ENCODE measurements at places on chromosomes 2 and 18. TPM values are rescaled to one million over a fixed set of nuclear protein-coding genes. Genes with fewer than 3 reads are reported as not detected.

- peak; percentile 26 for DNase-seq
- no peaks in the 10 kb centered on the region for H3K36me3 ChIP-seq
- H3K4me3 ChIP-seq = no peak overlapping the region
- H3K4me1 ChIP-seq = no peaks in the 10 kb centered on the region
- no peaks in the 10 kb centered on the region for H3K27me3 ChIP-seq
Measured at GRCh38 chr2:237026981-237027711, 58.5 kb upstream of the COPS8 start.

SLC40A1 gene
- 8.2 TPM for total RNA-seq

GRCh38 chr2:207768168-207768865, 1.4 kb downstream of the FZD5 start:
- H3K36me3 ChIP-seq = no peaks in the 10 kb centered on the region
- peaks cover 15% of the 10 kb centered on the region for H3K27me3 ChIP-seq
- peaks cover 40% of the 10 kb centered on the region for H3K4me1 ChIP-seq

SIGLEC15 gene
- total RNA-seq = not detected

- H3K4me1 ChIP-seq = no peaks in the 10 kb centered on the region
- H3K36me3 ChIP-seq = no peaks in the 10 kb centered on the region
- no peak for DNase-seq
Measured at GRCh38 chr2:168254158-168254935, 7.0 kb upstream of the STK39 start.

DNA sequence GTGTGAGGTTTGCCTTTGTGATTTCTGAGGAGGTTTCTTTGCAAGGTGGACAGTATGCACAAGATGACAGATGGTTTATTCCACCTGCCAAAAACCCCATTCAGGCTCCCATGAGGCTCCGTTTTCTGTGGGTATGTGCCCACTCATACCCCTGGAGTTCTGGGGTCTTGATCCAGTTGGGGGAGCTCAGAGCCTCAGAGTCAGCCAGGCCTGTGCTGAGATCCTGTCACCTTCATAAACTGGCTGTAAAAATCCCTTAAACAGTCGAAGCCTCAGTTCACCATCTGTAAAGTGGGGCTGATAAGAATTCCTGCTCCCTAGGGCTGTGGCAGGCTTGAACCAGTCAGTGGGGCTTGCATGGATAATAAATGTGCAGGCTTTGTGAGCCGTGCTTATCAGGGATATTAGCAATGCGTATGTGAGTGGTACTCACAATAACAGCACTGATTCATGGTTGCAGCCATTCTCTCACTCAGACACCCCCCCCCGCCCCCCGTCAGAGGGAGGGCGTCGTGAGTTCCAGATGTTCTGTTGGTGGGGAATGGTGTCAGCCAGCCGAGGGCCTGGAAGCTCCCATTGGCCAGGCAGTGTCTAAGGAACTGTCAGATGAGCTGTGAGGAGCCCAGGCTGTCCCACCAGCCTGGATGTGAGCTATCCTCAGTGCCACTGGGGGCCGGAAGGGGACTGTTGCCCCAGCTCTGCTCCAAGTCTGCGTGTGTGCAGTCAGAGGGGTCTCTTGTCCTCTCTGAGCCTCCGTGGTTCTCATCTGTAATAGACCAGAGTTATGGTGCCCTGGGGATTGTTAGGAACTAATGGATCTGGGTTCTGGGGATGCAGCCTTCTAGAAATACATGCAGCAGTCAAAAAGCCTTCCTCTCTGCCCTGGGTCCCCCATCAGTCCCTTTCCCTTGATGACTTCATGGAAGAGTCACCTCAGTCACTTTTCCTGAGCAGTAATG, 51.7 kb downstream of the KCNIP3 start:
- H3K4me3 ChIP-seq = no peak overlapping the region
- DNase-seq = no peak
- H3K27ac ChIP-seq = no peak overlapping the region
- H3K27me3 ChIP-seq = peaks cover 35% of the 10 kb centered on the region
- H3K4me1 ChIP-seq = peaks cover 11% of the 10 kb centered on the region

DNA sequence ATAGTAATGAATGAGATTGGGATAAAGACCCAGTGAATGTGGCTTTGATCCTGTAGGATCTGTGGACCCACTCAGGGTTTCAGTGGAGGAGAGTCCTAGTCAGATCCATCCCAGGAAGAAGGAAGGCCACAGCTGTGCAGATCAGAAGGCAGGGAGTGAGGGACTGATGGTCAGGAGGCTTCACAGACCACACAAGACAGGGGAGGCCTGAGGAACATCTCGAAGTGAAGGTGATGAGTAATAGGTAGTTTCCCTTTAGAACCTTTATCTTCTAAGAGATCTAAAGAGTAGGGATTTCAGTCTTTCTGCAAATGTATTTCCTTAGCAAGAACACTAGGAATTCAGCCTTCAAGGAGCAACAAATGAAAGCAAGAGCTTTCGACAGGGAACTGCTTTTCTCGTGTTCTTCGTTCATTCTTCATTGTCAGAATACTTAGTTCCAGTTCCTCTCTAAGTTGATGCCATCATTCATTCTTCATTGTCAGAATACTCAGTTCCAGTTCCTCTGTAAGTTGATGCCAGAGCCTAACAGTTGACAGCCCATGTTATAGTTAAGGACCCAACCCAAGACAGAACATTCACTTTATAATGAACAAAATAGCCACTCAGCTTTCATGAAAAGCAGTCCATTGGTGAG, 150.2 kb upstream of the EPAS1 start:
- DNase-seq = no peak
- H3K4me1 ChIP-seq = no peaks in the 10 kb centered on the region
- H3K36me3 ChIP-seq = peaks cover 2% of the 10 kb centered on the region

EPG5 gene
- total RNA-seq = 25.3 TPM

GRCh38 chr2:121257480-121257840, 27.5 kb downstream of the TFCP2L1 start:
- H3K36me3 ChIP-seq = no peaks in the 10 kb centered on the region
- no peaks in the 10 kb centered on the region for H3K4me1 ChIP-seq
- no peak overlapping the region for H3K4me3 ChIP-seq
- DNase-seq = no peak
- no peaks in the 10 kb centered on the region for H3K27me3 ChIP-seq
- no peak overlapping the region for H3K27ac ChIP-seq

- no peaks in the 10 kb centered on the region for H3K36me3 ChIP-seq
- no peak overlapping the region for H3K27ac ChIP-seq
- no peaks in the 10 kb centered on the region for H3K4me1 ChIP-seq
- DNase-seq = no peak
- no peak overlapping the region for H3K4me3 ChIP-seq
Measured at GRCh38 chr18:7608174-7608550, 41.0 kb downstream of the PTPRM start.

- no peaks in the 10 kb centered on the region for H3K36me3 ChIP-seq
- H3K4me1 ChIP-seq = no peaks in the 10 kb centered on the region
- no peak overlapping the region for H3K27ac ChIP-seq
- H3K27me3 ChIP-seq = peaks cover 2% of the 10 kb centered on the region
- DNase-seq = no peak
- H3K4me3 ChIP-seq = no peak overlapping the region
Measured at GRCh38 chr2:60538101-60538500, 15.4 kb downstream of the BCL11A start.

TMEM37 gene
- not detected for total RNA-seq

GRCh38 chr18:21745231-21745630, 4.6 kb downstream of the MIB1 start:
- H3K36me3 ChIP-seq = no peaks in the 10 kb centered on the region
- H3K4me1 ChIP-seq = peaks cover 29% of the 10 kb centered on the region
- no peak for DNase-seq
- H3K27me3 ChIP-seq = no peaks in the 10 kb centered on the region
- H3K4me3 ChIP-seq = no peak overlapping the region

PAX8 gene
- 0.36 TPM for total RNA-seq

DNA sequence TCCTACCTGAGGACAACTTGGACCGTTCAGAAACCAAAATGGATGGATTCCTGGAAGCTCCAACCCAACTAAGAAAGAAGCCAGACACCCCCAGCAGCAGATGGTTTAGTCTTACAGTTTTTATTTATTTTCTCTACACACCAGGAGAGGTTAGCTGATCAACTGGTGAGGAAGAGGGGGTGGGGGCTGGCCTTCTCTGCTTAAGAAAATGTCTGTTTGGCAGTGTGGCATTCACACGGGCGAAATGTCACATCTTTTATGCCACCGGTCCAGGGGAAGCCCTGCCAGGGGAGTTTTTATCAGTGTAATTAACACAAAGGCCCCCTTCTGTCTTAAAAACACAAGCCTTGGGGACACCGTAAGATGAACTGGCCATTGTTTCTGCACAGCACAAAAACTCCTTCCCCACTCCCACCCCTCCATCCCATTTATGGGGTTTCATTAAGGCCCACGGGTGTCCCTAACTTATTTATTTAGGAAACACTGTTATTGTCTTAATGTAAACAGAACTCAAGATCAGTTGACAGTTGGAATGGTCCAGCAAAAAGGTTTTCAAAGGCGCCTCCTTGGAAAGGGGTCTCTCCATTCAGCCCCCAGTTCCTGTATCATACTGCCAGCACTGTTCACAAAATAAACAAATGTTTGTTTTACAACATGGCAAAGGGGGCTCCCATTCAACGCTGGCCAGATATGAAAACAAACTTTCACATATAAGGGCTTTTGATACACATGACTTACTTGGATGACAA, 217.0 kb downstream of the C1D start:
- peaks cover 2% of the 10 kb centered on the region for H3K4me1 ChIP-seq
- no peak overlapping the region for H3K27ac ChIP-seq
- DNase-seq = no peak
- no peaks in the 10 kb centered on the region for H3K36me3 ChIP-seq
- peaks cover 11% of the 10 kb centered on the region for H3K27me3 ChIP-seq

DNA sequence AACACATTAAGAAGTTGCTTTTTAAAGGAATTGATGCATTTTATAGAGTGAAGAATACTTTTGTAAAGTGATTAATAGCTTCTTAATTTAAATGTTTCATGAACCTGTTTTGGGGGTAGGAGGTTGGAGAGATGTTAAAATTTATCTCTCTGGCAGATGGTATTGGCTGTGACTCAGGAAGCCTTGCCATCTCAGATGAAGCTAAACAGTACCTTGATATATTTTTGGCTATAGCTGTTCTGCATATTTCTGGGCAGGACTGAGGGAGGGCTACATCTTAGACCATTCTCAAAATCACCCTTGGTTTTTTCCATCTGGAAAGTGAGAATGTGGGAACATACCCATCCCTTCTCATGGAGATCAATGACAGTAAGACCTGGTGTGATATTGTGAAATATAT, 13.4 kb downstream of the CAPN14 start:
- H3K4me3 ChIP-seq = no peak overlapping the region
- no peaks in the 10 kb centered on the region for H3K4me1 ChIP-seq
- H3K27ac ChIP-seq = no peak overlapping the region
- no peaks in the 10 kb centered on the region for H3K36me3 ChIP-seq
- H3K27me3 ChIP-seq = no peaks in the 10 kb centered on the region

DNA sequence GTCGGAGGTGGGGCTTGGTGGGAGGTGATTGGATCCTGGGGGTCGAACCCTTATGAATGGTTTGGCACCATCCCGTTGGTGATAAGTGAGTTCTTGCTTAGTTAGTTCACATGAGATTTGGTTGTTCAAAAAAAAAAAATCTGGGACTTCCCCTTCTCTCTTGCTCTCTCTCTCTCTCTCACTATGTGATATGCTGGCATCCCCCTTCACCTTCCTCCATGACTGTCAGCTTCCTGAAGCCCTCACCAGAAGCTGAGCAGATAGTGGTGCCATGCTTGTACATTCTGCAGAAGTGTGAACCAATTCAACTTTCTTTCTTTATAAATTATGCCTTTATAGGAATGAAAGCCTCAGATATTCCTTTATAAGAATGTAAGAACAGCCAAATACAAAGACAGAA, 269.7 kb upstream of the APCDD1 start:
- no peaks in the 10 kb centered on the region for H3K36me3 ChIP-seq
- no peaks in the 10 kb centered on the region for H3K27me3 ChIP-seq
- H3K4me1 ChIP-seq = no peaks in the 10 kb centered on the region
- H3K27ac ChIP-seq = no peak overlapping the region
- DNase-seq = no peak
